Mesothelial cell of epicardium (in vitro differentiated cells): ENCODE measurements at places on chromosomes 12 and 14.

DNA sequence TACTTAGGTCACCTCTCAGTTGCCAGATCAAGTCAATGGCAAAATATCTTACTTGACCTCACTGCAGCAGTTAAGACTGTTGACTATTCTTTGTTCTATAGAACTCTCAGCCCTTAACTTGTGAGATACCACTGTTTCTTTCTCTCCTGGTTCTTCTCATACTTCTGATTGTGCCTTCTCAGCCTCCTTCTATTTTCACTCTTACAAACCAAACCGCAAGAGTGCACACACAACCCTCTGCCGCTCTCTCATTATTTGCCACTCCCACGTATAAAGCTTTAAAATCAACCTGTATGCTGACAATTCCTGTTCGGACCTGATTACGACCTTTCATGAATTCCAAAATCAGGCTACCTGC is 4.5 kb downstream of the E2F7 start:
- no peak for DNase-seq

GRCh38 chr12:18224745-18225144 is 36.6 kb upstream of the PIK3C2G start:
- DNase-seq = no peak

- DNase-seq = no peak
Observed at GRCh38 chr12:81987371-81987770, 228.2 kb upstream of the PPFIA2 start.

GRCh38 chr12:24482882-24483604 is 465.9 kb downstream of the BCAT1 start:
- no peak for DNase-seq

DNA sequence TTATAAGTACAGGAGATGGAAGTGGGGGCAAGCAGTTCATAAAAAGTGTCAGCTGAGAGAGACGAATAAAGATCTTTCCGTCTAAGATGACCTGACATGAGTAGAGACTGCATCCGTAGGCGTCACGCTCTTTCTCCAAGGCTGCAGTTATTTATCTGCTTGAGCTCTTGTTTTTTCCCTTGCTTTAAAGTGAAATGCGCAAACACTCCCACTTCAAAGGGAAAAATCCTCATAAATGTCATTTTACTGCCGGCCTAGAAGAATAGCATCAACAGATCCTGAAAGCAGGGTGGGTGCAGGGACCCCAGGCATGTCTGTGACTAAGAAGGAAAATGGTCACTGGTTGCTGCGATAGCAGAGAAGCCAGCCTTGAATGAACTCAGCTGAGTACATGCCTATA is 647.4 kb downstream of the MED13L start:
- DNase-seq = no peak

DNA sequence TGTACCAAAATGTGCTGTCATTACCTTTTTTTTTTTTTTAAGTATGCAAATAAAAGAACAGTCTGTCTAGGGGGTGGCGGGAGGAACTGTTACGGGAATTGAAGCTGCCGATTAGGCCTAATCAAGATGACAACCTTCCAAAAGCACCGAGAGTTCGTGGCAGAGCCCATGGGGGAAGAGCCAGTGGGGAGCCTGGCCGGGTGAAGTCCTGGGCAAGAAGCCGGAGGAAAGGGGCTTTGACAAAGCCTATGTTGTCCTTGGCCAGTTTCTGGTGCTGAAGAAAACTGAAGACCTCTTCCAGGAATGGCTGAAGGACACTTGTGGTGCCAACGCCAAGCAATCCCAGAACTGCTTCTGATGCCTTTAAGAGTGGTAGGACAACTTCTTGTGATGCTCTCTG is 42.6 kb downstream of the ACTN1 start:
- DNase-seq = no peak

DNA sequence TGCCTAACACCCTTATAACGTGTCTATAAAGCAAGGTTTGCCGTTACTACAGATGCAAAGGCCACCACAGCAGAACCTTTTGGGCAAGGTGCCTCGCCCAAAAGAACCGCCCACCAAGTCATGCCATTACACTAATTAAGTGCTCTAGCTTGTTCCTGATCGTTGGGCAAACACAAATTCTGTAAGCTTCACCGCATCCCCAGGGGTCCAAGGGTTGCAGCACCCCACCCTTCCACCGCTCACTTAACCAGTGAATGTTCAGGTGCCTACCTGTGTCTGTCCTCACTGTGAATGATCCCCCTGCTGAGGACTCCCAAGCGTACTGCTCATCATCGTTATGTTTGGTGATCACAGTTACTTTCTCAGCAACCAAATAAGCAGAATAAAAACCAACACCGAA is 1.4 kb downstream of the HSP90AA1 start:
- DNase-seq = no peak

DNA sequence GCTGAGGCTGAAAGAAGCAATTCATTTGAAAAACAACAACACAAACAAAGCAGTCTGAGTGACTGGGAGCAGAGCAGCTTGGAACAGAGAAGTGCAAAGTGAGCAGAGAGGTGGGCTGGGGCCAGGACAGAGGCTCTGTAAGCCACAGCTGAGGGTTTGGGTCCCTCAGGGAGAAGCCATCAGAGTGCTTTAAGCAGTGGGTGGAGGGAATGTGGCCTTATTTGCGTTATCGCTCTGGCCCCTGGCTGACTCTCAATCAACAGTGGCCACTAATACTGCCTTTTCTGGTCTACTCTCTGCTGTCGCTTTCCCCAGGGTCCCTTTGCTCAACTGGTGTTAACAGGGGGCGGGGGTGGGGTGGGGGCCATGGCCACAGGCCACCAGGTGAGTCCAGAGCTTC is 44.2 kb downstream of the IRF2BPL start:
- no peak for DNase-seq

GRCh38 chr12:48028541-48029431 is 24.5 kb upstream of the COL2A1 start:
- DNase-seq = no peak

DNA sequence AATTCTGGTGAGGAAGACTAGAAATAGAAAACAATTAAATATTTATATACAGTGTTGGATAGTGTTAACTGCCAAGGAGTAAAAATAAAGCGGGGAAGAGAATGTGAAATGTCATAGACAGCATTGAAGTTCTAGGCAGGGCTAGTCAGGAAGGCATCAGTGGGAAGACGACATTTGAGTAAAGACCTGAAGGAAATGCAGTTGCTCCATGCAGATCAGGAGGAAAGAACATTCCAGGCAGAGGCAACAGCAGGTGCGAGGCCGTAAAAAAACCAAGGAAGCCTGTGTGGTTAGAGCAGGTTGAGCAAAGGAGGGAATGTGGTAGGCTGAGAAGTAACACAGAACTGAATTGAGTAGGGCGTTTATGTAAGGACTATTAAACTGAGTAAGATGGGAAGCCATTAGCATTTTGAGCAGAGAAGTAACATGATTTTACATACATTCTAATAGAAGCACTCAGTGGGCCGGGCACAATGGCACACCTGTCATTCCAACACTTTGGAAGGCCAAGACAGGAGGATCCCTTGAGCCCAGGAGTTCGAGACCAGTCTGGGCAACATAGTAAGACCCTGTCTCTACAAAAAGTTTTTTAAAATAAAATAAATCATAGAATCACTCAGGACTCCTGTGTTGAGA is 14.9 kb downstream of the SLC35E3 start:
- no peak for DNase-seq

DNA sequence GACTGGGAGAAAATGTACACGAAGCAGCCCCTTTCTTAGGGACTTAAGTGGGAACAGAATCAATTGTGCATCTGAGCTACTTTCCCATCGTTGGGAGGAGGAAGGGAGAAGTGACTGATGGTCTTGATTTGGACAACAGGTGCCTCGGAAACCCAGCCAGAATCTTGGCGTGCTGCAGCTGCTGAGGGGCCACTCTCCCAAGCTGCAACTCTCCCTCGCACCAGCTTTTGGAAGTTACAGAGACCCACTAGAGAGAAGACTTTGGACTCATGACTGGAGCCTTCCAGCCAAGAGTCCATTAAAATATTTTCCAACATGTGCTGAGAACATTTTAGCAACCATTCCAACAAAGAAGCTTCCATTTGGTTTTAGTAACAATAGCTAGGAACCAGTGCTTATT is 52.3 kb downstream of the GNS start:
- DNase-seq = no peak

DNA sequence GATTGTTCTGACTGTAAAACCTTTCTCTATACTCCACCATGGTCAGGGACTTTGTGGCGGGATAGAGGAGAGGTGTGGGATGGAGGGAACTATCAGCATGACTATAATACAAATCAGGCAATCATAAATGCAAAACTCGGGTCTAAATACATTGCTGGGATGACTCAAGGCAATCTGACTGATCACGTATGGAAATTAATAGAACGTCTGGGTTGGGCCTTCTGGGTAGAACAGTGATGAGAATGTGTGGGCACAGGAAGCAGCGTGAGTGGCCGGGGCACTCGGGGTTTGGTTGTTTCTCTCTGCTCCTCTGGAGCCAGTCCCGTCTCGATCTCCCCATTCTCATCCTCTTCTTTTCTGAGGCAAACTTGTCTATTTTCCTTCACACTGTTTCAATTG is 485.8 kb downstream of the VRK1 start:
- no peak for DNase-seq

- no peak for DNase-seq
Observed at GRCh38 chr12:98771811-98772752, 127.0 kb downstream of the APAF1 start.

DNA sequence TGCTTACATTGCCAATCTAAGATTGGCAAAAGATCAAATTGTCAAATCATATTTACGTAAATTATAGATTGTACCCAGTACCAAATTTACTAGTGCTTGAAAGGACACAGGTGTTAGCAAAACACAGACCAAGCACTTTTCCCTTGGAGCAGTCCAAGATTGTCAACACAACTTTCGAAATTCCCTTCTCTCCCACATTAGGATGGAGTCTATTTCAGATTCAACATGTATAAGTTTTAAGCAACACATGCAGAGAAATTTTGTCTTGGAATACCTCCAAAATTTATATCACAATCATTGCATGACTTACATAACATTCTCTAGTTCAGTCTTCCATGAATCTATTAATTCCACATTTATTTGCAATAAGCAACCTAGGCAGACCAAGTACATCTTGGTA is 74.9 kb upstream of the SLCO1C1 start:
- no peak for DNase-seq

GRCh38 chr14:103023881-103024473 is 33.4 kb downstream of the CDC42BPB start:
- no peak for DNase-seq

DNA sequence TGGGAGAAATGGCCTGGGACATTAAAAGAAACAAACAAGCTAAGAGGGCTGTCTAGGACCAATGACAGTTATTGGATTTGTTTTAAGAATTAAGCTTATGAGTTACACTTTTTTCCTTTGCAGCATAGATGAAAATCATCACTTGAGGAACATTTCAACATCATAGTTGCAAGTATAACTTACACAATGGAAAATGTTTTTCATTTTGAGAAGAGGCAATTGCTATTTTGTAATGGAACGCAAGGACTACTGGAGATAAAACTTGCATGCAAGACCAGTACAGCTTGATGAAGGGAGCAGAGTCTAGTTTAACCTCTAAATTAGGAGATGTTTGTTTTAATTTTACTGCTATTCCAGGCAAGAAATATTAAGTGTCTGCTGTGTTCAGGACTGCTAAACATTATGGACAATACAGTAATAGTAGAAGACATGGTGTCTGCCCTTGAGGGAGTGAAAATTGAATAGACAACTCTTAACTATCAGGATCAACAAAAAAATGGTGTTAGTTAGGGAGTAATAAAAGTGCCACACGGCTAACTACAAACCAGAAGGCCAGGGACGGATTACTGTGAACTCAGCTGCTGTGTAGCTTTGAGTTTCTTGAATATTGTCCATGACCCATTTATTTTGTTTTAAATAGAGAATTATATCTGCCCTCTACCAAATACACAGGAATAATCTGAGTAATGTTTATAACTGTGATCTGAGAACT is 374.5 kb downstream of the RAD51B start:
- DNase-seq = no peak

DNA sequence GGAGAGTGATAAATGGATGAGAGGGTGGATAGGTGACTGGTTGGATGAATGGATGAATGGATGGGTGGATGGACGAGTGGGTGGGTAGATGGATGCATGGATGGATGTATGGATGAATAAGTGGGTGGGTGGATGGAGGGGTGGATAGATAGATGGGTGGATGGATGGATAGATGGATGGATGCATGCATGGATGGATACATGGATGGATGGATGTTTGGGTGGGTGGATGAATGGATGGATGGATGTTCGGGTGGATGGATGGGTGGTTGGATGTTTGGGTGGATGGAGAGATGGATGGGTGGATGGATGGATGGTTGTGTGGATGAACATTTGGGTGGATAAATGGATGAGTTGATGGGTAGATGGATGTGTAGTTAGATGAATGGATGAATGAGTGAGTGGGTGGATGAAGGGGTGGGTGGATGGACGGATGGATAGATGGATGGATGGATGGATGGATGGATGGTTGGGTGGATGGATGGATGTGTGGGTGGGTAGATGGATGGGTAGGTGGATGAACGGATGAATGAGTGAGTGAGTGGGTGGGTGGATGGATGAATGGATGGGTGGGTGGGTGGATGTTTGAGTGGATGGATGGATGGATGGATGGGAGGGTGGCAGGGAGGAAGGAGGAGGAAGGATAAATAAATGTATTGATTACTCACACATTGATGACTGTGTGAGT is 9.7 kb upstream of the TMEM179 start:
- DNase-seq = no peak

DNA sequence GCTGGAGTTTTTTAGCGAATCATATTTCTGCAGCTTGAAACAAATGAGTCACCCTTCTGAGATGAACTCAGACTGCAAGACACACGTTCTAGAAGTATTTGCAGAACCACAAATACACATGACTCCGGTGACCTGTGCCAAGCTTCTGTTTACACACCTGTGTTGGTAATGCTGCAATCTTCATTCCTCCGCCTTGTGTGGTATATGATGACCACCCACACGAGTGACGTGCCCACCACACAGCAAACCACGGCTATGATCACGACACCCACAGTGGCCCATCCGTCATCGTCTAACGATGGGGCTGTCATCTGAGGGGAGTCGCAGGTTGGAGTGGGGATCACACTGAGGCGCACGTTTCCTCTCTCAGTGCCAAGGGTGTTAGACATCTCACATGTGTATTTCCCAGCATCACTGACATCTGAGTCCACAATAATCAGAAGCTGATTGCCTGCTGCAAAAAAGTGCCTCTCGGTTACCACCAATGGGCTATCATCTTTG is 43.0 kb downstream of the LRIG3 start:
- no peak for DNase-seq

GRCh38 chr12:52956987-52957386 is 8.1 kb downstream of the KRT18 start:
- DNase-seq = no peak

GRCh38 chr14:31232081-31232480 is 24.5 kb upstream of the HECTD1 start:
- DNase-seq = no peak

DNA sequence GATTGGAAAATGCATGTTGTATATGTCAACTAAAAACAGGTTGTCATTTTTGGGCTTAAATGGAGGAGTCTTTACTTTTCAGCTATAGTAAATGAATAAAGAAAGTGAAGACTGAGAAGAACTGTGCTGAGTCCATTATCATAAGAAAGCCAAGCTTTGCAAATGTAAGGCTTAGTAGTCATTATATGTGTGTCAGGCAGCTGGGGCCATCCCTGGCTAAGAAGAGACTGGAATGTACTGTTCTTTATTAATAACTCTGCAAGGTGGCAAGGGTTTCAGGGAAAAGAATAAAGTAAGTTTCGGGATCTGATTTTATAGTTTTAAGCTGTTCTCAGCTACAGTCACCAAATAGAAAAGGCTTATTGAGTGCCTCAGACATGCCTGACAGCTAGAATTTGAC is 48.7 kb downstream of the SRGAP1 start:
- DNase-seq = no peak

- DNase-seq = no peak
Observed at GRCh38 chr12:87117526-87117925, 861.3 kb upstream of the MGAT4C start.
